H9 (cell line): ENCODE measurements at places on chromosomes 3 and 15.

DNA sequence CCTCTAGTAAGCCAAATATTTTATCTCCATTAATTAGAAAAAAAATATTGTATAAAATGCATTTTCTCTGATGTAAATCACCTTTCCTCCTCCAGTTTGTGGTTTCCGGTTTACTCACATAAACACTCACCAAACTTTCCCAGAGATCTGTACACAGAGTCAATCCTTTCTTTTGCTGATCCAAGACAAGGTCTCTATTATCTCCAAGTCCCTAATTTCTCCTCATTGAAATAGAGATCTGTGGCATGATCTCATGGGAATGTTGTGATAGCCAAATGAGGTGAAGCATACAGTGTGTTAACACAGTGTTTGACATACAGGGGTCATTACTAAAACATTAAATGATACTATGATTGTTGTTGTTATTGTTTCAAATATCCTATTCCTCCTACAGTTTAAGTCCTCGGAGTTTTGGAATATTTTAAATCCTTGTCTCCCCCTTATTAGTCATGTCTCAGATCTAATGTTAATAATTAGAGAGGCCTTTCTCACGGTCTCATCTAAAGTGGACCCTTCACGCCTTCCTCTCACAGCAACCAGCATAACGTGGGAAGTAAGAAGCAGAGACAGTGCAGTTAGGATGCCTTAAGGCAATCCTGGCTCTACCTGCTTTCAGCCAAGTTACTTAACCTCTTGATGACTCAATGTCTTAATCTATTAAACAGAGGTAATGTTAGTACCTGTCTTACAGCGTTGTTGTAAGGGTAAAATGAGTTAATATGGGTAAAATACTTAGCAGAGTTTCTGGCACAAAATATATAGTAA lies 333.3 kb downstream of the GRM7 start:
- no peak for DNase-seq

DNA sequence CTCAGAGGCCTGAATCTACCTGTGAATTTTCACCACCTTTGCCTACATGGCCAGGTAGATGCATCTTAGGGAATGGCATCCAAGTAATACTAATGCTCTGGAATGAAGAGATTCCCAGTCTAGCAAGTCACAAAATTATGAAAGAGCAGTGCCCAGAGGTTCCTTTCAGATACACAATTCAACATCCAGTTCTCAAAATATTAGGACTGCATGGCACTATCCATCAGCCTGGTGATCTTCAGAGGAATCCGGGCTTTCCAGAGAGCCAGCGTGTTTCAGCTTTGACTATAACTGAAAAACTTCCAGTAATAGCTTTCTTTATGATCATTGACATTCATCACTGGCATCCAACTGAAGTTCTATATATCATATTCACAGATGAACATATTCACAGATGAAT lies 849.8 kb downstream of the AGBL1 start:
- DNase-seq = no peak

- DNase-seq = no peak
Measured at GRCh38 chr3:3368306-3368705, 188.8 kb upstream of the CRBN start.

- DNase-seq = no peak
Measured at GRCh38 chr3:21979706-21980105, 228.7 kb upstream of the ZNF385D start.

- DNase-seq = peak; percentile 71
Measured at GRCh38 chr3:192408647-192409200, 318.6 kb downstream of the FGF12 start.

DNA sequence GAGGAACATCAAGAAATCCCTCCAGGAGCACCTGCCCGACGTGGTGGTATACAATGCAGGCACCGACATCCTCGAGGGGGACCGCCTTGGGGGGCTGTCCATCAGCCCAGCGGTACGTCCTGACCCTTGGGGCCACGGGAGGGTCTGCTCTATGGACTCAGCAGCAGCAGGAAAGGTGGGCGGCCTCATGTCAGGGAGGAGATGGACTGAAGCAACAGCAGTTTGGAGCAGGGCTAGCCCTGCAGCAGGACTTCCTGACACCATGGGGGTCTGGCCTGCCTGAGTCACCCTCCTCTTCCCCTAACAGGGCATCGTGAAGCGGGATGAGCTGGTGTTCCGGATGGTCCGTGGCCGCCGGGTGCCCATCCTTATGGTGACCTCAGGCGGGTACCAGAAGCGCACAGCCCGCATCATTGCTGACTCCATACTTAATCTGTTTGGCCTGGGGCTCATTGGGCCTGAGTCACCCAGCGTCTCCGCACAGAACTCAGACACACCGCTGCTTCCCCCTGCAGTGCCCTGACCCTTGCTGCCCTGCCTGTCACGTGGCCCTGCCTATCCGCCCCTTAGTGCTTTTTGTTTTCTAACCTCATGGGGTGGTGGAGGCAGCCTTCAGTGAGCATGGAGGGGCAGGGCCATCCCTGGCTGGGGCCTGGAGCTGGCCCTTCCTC lies 24.2 kb downstream of the HDAC11 start:
- DNase-seq = no peak

- DNase-seq = no peak
Measured at GRCh38 chr3:174202116-174202515, 657.0 kb upstream of the NAALADL2 start.

DNA sequence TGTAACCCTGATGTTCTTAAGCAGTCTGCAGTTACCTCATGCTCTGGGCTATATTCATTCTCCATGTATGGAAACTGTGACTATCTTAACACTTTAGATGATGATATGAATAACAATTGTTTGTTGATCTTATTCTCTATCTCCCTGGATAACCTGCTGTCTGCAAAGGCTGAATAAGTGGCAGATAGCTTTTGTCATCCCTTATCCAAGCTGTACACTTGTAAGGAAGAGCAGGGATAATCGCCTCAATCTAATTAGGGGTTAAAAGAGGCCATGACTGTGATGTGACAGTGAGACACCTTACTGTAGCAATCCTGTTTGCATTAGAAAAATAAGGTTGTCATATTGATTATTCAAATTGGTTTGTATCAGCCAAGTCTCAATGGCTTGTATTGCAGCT lies 123.9 kb downstream of the RSRC1 start:
- DNase-seq = no peak

- no peak for DNase-seq
Measured at GRCh38 chr3:4948395-4948794, 30.8 kb upstream of the BHLHE40 start.
